NCI-H510A treated with DMSO at 0.1 percent for 48 hours (cell line): ENCODE measurements at places on chromosomes 12 and 14.

DNA sequence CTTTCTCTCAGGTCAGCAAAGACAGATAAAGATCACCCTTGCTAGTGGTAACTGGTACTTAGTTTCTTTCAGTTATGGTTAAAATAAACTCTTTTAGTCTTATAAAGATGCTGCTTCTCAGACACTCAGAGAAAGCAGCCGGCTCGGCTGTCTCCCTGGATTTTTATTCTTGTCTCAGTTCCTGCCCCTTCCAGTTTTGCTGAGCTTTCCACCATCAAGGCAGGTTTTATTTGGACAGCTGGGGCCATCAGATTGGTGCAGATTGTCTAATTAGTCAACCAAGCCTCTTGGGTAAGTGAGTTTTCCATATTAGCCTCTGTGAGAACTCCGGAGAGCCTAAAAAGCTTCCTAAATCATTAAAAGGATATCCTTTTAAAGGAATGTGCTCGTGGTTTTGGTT, 130.8 kb upstream of the BMP4 start:
- DNase-seq = no peak

GRCh38 chr12:53591301-53592206, 34.6 kb downstream of the ATF7 start:
- DNase-seq = no peak

- DNase-seq = no peak
Measured at GRCh38 chr14:22979748-22980392, 2.5 kb downstream of the AJUBA start.

- no peak for DNase-seq
Measured at GRCh38 chr14:93546642-93547041, 115.9 kb downstream of the UNC79 start.

DNA sequence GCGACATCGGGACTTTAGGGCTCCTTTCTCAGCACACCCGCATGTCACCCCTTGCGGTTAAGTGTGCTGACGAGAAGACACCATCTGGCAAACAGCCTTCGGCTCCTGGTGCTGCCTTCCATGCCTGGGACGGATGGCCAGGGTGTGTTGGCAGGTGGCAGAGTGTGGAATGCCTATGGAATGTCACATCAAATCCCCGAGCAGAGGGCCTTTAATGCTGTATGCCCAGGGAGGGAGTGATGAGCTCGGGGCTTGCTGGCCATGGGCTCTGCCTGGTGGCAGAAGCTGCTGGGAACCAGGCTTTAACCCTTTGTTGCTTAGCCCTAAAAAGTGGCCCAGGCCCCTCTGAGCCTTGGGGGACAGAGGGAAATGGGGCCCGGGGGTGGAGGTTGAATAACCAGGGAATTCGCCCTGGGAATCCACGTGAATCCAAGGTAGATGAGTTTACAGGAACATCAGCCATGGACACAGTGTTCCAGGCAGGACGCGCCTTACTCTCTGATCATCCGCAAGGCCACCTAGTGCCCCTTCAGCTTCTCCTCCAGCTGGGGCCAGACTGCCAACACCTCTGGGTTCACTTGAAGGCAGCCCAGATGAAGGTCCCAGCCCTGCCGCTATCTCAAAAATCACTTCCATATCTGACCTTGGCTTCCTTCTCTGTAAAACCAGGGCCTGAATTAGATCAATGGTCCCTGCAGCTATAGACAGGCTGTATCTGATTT, 17.4 kb downstream of the FAM181A start:
- DNase-seq = no peak

- no peak for DNase-seq
Measured at GRCh38 chr12:14243941-14244340, 121.5 kb upstream of the ATF7IP start.

DNA sequence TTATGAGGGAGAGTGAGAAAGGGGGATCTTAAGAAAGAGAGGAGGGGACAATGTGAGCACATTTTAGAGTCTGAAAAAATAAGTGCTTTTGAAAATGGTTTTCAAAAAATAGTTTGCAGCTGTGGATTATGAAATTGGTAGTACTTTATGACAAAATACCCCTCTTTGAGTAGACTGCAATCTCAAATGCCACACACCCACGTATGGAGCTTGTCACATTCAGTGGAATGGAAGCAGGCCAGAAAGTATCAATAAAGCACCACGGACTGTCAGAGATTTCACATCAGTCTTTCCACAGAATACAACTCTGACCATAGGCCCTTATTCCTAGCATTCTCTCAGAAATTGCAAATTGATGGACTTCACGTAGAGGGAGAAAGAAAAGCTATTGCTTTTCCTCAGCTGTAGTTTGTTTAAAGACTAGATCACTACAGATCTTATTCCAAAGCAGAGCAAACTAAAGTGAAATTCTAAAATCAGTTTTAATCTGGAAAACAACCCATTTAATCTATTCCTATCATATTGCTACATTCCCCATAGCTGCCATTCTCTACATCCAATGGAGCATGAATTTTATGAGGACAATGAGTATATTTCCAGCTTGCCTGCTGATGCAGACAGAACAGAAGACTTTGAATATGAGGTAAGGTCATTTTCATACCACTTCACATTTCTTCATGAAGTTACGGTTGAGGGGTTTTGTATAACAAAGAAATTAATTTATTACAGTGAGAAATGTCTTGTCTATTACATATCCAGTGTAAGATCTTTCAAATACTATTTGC, 321.3 kb downstream of the PDZRN4 start:
- peak; percentile 22 for DNase-seq

DNA sequence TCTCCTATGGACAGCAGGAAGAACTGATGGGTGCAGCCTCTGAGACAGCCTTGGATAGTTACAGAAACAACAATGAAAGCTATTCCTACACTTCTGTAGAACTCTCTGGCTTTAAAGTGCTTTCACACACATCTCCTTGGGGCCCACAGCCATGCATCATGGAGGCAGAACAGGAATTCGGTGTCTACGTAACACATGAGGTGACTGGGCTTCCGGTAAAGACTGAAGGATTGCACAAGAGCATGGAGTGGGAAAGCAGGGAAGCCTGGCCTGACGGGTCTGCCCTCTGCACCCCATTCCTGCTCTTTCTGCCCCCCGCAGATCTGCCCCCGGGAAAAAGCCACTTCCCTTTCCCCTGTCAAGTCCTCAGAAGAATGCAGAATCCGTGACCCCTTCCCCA, 82.6 kb downstream of the VWF start:
- DNase-seq = no peak

DNA sequence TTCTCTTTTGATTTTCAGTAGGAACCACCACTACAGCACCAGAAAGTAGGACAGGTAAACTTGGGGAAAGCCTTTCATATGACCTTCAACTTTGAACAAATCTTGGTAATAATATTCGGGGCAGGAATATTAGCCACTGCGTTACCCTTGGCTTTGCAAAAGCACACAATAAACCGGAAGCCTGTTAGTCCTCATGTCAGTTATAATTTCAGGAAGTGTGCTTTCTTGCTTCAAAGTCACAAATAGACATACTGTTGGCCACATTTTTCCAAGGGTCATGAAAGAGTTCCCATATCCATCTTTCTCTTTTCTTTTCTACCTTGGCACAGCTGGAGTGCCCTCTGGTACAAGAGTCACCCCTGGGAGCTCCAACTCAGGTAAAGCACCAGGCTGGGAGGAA, 167.2 kb upstream of the CNTN1 start:
- DNase-seq = no peak

DNA sequence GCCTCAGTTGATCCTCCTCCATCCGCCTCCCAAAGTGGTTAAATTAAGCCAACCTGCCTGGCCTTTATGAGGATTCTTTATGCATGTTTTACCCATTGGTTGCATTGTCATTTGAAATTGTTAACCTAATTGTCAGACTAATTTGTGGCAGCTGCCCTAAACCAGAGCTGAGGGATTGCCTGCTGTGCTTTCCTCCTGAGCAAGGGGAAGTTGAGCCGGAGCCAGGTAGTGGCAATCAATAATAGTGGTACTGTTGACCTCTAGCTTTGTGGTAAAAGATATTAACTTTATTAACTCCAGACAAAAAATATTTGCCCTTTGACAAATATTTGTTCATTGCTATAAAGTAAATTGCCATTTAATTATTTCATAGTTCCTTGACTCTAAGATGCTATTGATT, 5.6 kb upstream of the HEBP1 start:
- no peak for DNase-seq

GRCh38 chr12:24378548-24379407, 429.3 kb upstream of the SOX5 start:
- DNase-seq = peak; percentile 19

GRCh38 chr14:66395300-66395699, 90.9 kb upstream of the CCDC196 start:
- DNase-seq = peak; percentile 2

GRCh38 chr12:123474485-123475245, 16.7 kb downstream of the SNRNP35 start:
- peak; percentile 73 for DNase-seq

- no peak for DNase-seq
Measured at GRCh38 chr12:108400900-108401480, 61.9 kb upstream of the CMKLR1 start.

- no peak for DNase-seq
Measured at GRCh38 chr14:33210311-33210710, 271.6 kb downstream of the NPAS3 start.

GRCh38 chr14:51228391-51228790, 11.7 kb upstream of the TMX1 start:
- DNase-seq = no peak

- DNase-seq = peak; percentile 15
Measured at GRCh38 chr12:75720812-75721641, 209.6 kb upstream of the KRR1 start.

DNA sequence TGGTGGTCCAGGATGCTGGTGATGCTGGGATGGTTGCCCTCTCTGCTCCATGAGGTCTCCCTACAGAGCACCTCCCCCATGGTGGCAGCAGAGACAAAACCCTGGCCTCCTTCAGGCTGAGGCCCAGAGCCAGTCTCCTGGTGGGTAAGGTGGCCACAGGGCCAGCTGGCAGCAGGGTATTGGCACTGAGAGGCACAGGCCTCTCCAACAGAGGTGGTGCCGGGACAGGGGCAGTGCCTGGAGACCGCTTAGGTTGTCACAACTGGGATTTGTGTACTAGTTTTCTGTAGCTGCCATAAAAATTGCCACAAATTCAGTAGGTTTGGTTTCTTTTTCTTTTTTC, 6.1 kb upstream of the MTA1 start:
- DNase-seq = no peak

GRCh38 chr14:85243321-85243720, 286.6 kb upstream of the FLRT2 start:
- no peak for DNase-seq

DNA sequence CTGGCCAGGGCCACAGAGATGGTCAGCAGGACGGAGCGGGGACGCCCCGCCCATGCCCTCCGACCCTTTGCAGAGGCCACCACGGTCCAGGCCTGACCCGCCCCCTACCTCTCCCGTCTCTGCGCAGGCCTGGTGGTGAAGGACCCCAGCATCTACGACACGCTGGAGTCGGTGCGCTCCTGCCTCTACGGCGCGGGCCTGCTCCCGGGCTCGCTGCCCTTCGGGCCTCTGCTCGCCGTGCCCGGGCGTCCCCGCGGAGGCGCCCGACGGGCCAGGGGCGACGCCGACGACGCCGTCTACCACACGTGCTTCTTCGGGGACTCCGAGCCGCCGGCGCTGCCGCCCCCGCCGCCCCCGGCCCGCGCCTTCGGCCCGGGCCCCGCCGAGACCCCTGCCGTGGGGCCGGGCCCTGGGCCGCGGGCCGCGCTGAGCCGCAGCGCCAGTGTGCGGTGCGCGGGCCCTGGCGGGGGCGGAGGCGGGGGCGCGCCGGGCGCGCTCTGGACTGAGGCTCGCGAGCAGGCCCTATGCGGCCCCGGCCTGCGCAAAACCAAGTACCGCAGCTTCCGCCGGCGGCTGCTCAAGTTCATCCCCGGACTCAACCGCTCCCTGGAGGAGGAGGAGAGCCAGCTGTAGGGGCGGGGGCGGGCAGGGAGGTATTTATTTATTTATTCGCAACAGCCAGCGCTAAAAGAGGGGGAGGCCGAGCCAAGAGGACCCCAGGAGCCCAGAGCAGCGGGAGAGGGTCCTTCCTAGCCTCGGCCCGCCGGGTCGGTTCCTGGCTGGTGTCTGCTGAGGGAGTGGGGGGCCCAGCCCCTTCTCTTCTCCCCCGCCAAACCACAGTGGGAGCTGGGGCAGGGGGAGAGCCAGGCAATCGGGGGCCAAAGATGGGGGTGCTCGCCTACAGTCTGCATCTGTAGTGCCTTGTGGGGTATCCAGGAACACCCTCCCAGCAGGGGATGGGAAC, 8.1 kb downstream of the TAMALIN start:
- no peak for DNase-seq

DNA sequence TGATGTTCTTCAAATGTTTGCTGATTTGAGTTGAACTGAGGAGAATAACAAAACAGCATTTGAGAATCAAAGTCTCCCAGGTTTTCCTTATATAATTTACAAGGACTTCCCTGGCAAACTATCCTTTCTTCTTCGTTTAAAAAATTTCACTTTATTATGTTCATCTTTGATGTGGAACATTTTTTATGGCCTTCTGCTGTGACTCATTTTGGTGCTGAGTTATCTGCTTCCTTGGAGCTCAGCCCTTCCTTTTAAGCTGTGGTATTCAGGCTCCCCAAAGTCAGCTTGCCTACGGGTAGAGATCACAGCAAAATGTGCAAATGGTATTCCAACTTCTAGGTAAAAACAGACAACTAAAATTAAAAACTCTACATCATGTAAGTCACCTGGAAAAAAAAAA, 1.4 kb upstream of the ANO4 start:
- no peak for DNase-seq

DNA sequence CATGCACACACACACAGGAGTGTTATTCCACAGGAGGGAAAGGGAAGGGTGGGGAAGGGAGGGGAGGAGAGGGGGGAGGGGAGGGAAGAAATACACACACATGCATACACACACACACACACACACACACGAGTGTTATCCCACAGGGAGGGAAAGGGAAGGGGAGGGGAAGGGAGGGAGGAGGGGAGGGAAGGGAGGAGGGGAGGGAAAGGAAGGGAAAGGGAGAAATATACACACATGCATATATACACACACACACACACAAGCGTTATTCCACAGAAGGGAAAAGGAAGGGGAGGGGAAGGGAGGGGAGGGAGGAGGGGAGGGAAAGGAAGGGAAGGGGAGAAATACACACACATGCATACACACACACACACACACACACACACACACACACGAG, 19.6 kb upstream of the FBRSL1 start:
- no peak for DNase-seq

DNA sequence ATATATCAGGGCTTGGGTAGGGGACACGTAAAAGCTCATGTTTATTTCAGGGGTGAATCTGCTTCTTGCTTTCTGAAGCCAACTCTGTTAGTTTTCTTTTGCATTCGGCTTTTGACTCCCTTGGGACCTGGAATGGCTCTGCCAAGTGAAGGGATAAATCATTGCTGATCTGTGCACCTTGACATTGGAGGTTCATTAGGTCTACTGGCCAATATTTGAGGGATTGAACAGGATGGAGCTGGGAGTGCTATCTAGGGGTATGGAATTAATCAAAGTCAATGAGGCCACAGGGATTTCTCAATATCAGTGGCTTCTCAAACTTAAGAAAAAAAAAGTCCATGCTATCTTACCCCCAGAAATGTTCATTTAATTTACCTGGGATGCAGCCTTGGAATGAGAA, 203.5 kb upstream of the RMST start:
- DNase-seq = no peak

GRCh38 chr12:43776498-43776897, 17.7 kb downstream of the IRAK4 start:
- DNase-seq = no peak

GRCh38 chr12:11823043-11823442, 173.6 kb downstream of the ETV6 start:
- no peak for DNase-seq
